ENCODE measurements at places on chromosomes 3 and 15.

GRCh38 chr3:178381555-178381954, 154.7 kb upstream of the KCNMB2 start:
- no peak for DNase-seq

- DNase-seq, result no peak
Observed at GRCh38 chr3:55897573-55898224, 410.6 kb upstream of the WNT5A start.

- DNase-seq, result peak; percentile 21
Observed at GRCh38 chr15:55742498-55742926, 440 bp downstream of the PRTG start.

GRCh38 chr3:149284034-149284433, 49.4 kb downstream of the TM4SF18 start:
- no peak for DNase-seq

DNA sequence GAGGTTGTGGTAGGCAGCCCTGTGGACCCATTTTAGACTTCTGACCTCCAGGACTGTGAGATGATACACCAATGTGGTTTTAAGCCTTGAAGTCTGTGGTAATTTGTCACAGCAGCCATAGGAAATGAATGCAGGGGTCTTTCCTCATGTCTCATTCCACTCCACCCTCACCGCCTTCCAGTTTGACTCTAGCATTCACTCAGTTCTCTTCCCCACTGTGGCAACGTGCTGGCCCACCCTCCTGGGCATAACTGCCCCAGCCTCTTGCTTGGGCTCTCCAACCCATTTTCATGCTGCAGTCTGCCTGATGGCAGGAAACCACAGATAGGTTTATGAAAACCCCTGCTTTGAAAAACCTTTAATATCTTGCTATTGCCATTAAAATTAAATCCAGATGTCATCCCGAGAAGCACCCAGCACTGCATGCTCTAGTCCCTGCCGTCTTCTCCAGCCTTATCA, 7.3 kb upstream of the TRNT1 start:
- DNase-seq, result no peak

DNA sequence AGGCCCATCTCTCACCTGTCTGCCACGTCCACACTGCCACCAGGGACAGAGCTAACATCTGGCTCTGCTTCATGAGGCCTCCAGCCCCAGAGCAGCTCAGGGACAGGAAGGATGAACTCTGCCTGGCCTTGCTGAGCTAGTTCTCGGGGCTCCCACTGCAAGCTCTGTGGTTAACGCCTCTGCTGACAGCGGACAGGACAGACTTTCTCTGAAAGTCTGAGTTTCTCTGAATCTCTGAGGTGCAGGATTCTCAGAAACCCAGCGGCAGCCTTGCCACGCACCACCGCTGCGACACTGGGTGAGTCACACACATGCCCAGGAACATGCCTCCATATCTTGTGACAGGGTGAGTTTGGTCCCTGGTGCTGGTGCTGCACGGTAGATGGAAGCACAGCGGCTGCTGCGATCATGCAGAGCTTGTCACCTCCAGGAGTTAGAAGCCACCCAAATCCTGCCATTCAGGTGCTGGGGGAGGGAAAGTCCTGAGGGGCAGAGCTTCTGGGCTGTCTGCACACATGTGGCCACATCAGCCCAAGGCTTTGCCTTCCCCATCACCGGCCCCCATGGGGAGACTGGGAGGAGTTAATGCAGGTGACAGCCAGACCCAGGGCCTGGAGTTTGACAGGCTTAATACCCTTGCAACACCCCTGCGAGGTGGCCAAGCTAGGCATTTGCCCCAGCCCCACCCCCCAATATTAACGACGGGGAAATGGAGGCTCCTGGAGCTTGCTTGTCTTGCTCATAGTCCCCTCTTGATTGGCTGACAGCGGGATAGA, 267.0 kb downstream of the PLCL2 start:
- DNase-seq, result peak; percentile 55

- no peak for DNase-seq
Observed at GRCh38 chr3:175670557-175670956, 811.4 kb downstream of the NAALADL2 start.

GRCh38 chr3:186988806-186989205, 58.5 kb downstream of the ST6GAL1 start:
- no peak for DNase-seq

GRCh38 chr3:140078940-140079339, 144.0 kb downstream of the CLSTN2 start:
- DNase-seq, result no peak

GRCh38 chr3:30508339-30508738, 98.1 kb upstream of the TGFBR2 start:
- DNase-seq, result no peak

DNA sequence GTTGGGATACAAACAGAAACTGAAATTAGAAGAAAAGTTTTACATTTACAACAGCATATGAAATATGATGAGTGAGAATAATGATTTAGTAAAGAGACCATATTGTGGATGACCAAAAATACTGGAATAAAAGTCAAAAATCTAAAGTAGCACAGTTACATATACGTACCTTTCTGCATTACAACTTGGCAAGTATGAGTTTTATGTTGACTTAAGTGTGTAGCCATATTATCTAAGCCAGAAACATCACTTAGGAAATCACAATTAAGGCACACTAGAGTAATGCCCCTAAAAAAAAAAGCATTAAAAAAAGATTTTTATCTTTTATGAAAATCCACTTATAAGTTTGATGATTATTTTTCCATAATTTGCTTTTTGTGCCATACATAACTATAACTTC, 79.1 kb downstream of the ZNF280D start:
- DNase-seq, result no peak

- no peak for DNase-seq
Observed at GRCh38 chr3:72601983-72602750, 246.1 kb downstream of the SHQ1 start.

- no peak for DNase-seq
Observed at GRCh38 chr3:67765575-67765974, 111.2 kb upstream of the SUCLG2 start.

GRCh38 chr3:17967953-17968607, 225.6 kb upstream of the TBC1D5 start:
- DNase-seq, result no peak

- DNase-seq, result no peak
Observed at GRCh38 chr3:167773584-167773983, 38.1 kb downstream of the SERPINI1 start.

- DNase-seq, result no peak
Observed at GRCh38 chr3:176566757-176567156, 630.5 kb downstream of the TBL1XR1 start.

DNA sequence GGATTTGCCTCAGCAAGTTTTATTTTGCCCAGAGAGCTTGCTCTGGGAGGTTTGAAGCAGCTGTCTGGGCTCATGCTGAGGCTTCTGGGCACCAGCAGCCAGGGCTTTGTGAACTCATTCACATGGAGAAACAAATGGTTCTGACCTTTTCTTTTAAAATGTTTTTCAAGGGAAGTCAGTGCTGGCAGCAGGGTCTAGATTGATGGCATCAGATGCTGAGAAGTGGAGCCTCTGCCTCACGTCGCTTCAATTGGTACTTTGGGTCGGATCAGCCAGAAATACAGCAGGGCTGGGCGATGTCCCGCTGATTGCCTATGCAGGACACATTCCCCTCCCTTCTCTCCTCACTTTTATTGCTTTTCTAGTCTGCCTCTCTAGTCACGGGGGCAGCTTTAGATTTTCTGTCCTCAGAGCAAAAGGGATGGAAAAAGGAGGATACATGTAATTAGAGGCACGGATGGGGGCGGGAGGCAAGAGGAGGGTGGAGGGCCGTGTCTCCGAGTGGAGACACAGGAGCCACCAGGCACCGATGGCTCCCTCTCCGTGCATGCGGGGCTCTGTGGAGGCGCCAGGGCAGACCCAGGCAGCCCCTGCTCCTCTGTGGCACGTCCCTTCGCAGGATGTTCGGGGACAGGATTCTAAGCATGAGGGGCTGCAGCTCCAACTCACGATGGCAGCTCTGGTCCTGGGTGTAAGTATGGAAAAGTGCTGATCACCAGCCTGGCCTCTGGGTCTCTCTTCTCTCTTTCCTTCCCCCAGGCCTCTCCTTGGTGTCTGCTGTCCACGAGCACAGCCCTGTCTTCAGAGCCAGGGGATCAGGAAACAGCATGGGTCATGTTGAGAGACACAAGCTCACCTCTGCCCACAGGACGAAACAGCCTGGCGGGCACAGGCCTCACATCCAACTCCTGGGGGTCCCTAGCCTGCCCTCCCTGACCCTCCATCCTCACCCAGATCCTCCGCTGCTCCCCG, 116.1 kb downstream of the FAM43A start:
- no peak for DNase-seq

GRCh38 chr3:141150931-141151330, 80.7 kb upstream of the PXYLP1 start:
- DNase-seq, result no peak

GRCh38 chr15:98380721-98381120, 267.6 kb upstream of the IGF1R start:
- no peak for DNase-seq

DNA sequence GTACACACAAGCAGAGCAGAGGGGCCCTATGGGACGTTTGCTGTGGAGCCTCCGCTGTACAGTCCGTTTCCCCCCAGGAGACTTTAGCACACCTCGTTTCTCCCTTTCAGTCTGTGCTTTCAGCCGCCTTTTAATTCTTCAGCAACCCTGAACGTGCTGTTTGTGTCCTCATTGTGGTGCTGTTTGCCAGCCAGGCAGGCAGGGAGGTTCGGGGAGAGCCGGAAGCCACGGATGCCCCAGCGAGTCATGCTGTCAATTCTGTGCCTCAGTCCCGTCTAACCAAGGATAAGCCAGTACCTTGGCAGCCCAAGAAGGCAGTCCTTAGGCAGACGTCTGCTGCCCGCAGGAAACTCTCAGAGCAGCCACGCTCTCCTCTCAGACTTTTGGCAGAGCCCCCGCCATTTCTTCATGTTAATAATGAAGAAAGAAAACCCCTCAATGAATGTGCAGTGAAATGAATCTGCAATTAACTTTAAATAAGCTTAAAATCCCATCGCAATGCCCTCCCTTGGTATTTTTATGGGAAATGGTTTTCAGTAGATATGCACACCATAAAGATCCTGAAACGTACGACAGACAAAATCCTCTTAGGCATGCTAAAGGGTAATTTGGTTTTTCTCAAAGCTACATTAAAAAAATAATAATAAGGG, 158.6 kb downstream of the UACA start:
- DNase-seq, result peak; percentile 23

GRCh38 chr3:10883478-10884234, 67.6 kb downstream of the SLC6A11 start:
- no peak for DNase-seq

GRCh38 chr3:153974614-153975013, 146.6 kb upstream of the ARHGEF26 start:
- no peak for DNase-seq

DNA sequence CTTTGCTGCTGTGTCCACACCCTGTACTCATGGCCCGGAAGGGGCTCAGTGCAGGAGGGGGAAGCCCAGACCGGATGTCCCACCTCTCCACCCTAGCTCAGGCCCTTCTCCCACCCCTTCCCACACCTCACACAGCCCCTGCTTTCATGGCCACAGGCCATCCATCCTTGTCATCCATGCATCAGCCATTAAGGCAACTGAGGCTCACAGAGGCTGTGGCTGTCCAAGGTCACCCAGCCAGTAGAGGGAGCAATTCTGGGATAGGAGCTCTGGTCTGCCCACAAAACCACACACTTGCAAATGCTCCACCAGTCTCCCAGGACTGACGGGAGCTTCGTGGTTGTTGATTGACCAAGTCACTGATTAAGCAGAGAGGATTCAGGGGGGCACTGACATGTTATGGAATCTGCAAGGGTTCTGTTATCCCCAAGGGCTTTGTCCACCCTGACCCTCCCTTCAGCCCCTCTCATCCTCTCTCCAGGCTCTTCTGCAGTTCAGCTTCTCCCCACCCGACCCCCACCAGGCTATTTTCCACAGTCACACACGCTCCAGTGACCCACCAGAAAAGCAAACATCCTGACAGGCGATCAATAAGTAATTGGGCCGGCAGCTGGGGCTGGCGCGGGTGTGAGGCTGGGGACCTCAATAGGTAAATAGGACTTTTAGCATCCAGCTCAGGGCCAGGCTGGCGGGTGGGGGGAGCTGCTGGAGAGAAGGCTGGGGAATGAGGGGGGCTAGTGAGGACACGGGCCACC, 15.1 kb downstream of the LINGO1 start:
- DNase-seq, result no peak

- no peak for DNase-seq
Observed at GRCh38 chr3:9730657-9731205, 804 bp upstream of the BRPF1 start.

DNA sequence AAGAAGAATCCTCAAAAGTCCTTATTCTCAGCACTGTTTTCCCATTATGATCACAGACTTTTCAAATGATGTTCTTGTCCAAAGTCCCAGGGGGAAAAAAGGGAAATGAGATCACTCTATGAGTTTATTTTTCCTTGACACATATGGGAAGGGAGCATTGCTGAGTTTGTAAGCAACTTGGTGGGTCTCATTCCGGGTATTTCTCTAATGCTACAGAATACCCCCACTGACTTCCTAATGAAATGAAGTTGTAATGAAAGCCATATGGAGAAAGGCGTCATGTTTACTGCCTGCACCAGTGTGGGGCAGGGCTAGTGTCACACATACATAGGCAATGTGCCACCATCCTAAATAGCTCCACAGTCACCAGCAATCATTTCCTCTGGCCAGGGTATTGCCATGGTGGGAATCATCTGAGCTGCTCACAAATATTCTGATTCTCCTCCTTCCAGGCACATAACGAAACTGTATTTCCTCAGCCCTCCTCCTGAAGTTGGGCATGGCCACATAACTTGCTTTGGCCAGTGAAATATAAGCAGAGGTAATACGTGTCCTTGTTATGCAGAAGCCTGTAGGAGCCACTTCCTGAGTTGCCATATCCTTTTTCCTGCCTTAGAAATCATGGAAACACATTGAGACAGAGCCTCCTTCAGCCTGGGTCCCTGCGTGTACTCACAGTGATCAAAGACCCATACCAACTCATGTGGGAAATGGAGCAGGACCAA, 41.0 kb upstream of the C15orf61 start:
- no peak for DNase-seq

- no peak for DNase-seq
Observed at GRCh38 chr15:82129761-82130160, 83.9 kb upstream of the MEX3B start.

DNA sequence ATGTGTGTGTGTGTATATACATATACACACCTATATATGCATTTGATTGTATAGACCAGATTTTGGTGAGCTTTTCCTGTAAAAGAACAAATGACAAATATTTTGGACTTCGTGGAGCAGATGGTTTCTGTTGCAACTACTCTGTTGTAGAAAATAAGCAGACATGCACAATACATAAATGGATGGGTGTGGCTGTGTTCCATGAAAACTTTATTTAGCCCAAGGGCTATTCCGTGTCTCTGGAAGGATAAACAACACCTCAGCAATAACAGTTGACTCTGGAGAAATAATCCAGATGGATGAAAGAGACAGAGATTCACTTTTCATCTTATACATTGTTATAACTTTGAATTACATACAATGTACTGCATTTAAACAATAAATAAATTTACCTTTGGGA, 441.4 kb downstream of the CNTN3 start:
- DNase-seq, result no peak

DNA sequence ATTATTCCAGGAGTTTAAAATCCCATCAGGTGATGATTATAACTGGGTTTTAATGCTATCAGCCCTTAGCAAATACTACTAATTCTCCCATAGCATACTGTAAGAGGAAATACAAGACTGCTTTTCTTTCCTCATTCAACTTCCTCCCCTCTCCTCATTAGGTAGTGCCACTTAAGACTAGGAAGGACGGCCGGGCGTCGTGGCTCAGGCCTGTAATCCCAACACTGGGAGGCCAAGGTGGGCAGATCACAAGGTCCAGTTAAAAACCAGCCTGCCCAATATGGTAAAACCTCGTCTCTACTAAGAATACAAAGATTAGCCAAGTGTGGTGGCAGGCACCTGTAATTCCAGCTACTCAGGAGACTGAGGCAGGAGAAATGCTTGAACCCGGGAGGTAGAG, 14.7 kb downstream of the NDUFAF1 start:
- no peak for DNase-seq

All from head of caudate nucleus (tissue), 42 donors.